ENCODE measurements at places on chromosomes 7 and 10.

GRCh38 chr7:39285256-39285655, 280.9 kb upstream of the YAE1 start:
- no peak for DNase-seq

GRCh38 chr10:18532881-18533535, 118.4 kb downstream of the NSUN6 start:
- DNase-seq: no peak

- DNase-seq: no peak
Observed at GRCh38 chr7:133293384-133294160, 40.7 kb downstream of the EXOC4 start.

- no peak for DNase-seq
Observed at GRCh38 chr10:76915316-76915715, 722.3 kb downstream of the KCNMA1 start.

GRCh38 chr7:78620920-78621319, 822.3 kb downstream of the PHTF2 start:
- no peak for DNase-seq

- DNase-seq: no peak
Observed at GRCh38 chr10:95445223-95445836, 115.8 kb downstream of the SORBS1 start.

- DNase-seq: no peak
Observed at GRCh38 chr10:76618171-76618570, 1019.4 kb downstream of the KCNMA1 start.

DNA sequence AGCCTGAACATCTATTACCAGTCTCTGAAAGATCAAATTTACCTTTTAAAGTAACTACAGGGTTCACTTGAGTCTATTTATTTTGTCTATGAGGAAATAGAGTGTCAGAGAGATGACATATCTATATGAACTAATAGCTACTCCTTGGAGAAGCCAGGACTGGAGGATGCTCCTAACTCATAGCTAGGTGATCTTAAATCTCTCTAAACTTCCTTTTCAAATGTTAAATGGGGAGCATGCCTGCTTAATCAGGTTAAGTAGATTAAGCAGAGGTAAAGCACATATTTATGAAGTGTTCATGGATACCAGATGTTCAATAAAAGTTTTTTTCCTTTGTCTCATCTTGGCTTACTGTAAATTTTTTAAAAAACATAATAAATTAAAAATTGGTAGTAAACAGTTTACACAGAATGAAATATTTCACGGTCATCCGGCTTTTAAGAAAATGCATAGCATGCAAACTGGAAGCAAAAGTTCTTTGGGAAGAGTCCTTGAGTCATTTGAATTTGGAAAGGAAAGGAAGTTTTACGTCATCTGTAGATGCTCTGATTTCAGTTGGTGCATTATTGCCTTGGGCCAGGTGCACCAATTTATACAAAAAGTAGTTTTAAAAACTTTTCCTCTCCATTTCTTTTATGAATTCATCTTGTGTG, 155.1 kb downstream of the BICC1 start:
- DNase-seq: no peak

GRCh38 chr10:5638494-5638893, 27.9 kb downstream of the ASB13 start:
- no peak for DNase-seq

DNA sequence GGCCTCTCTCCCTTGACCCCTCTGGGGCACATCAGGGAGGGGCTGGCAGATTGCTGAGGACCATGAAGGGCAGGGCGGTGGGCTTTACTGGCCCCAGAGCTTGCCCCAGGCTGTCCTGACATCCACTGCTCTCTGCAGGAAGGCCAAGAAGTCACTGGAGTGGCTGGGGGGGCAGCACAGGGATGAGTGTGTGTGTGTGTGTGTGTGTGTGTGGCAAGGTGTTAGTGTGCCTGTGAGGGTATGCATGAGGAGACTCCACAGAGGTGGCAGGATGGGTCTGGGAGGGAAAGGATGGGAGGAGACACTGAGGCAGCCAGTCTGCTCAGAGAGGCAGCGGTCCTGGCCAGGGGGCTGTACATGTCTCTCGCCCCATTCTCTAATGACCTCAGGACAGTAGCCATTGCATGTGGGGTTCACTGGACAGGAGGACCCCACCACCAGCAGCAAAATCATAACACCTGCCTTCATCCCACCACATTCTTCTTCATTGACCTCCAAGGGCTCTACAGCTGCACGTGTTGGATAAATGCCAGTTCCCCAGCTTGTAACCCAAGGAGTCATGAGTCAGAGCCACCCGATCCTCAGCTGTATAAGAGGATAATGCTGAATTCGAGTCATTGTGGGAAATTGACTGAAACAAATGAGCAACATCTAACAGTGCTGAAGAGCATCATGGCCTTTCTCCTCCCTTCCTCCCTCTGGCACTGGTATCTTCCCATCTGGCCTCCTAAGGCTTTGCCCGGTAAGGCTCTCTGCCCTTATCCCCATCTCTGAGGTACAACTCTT, 720.5 kb downstream of the GRID1 start:
- DNase-seq: no peak

DNA sequence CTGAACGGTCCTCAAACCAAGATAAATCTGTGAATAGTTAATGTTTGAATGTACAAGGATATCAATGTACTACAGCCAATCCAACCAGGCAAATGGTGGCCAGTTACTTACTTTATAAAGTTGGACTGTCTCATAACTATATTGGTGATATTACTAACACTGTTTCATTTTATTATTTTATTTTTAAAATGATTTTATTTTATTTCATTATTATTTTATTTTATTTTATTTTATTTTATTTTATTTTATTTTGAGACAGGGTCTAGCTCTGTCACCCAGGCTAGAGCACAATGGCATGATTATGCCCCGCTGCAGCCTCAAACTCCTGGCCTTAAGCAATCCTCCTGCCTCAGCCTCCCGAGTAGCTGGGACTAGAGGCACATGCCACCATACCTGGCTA, 6.8 kb downstream of the IL15RA start:
- no peak for DNase-seq

DNA sequence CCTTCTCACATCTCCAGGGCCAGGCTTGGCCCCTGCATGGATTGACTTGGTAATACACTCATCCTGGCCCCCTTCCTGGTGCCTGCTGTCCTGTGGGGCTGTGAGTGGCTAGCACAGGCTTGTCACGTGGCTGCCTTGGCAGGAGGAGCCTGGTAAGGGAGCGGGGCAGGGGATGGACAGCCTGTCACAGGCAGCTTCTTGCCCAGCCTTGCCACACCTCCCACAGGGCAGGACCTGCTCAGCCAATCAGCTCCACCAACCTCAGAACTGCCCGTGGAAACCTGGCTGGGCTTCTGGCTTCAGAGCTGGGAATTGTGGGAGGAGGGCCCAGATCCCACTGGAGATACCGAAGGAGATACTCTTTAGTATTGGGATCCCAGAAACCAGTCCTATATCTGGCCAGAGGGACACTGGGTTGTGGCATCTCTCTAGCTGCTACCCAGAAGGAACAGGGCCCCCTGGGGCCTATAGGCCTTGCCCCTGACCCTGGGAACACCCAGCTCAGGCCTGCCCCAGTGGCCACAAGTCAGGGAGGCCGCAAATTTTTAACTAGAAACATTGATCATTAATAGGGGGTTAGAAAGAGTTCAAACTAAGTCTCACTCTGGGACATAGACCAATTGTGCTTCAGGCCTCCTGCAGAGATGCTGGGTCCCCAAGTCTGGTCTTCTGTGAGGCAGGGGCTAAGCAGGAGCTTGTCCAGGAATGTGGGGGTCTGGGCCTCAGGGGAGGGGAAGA, at the start of gene HOGA1:
Gene HOGA1, plus strand, starts transcription at position 330 of the 738 bp plus-strand sequence. Its CDS starts 315 bp downstream, at position 645.
- DNase-seq: no peak

- no peak for DNase-seq
Observed at GRCh38 chr10:11297136-11297535, 279.5 kb downstream of the CELF2 start.

DNA sequence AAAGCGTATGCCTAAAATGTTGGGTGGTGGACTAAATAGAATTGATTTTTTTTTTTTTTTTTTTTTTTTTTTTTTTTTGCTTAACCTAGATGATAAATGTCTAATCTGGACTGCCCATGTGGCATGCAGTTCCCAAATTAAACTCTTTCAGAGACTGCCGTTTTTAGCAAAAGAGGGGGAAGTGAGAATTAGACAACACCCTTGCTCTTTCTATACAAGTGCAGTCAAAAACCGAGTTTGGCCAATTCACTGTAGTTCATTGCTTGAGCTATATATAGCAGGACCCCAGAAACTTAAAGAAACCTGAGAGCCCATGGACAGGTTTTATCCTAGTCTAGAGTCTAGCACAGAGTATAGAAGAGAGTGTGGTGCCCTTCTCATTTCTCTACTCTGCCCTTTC, 141.9 kb downstream of the GRM3 start:
- DNase-seq: no peak

GRCh38 chr10:110619514-110620397, 24.4 kb upstream of the RBM20 start:
- DNase-seq: no peak

DNA sequence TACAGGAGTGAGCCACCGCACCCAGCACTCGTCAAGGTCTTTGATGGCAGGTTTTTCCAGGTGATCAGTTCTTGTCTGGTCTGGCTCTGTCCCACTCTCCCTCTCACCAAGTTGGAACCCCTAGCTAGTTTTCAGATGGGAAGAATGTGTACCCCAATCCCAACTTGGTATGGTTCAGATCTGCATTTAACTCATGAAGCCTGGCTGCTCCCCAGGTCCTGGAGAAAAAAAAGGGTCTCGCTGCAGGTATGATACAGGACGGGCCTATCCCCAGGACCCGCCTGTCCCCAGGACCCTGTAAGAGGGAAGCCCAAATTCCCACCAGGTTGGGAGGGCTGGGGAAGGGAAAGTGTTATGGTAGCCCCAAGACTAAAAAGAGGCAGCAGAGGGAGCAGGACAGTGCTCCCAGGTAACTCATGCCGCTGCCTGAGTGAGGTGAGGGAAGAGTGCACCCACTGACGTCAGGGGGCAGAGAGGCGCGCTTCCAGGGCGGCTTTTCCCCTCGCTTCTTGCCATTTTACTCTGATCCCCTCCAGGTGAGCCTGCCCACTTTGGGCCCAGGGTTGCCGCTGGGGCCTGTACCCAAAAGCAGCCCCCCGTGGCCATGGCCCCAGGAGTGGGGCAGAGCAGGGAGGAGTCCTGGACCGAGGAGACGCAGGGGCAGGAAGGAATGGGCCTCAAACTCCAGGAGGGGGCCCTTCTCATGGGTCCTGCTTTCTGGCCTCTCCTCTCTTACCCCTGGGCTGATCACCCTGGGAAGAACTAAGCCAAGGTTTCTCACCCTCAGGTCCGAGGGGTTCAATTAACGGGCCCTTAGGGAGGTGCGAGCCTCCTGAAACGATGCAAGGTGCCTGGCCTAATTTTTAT, 36.4 kb upstream of the SRRM3 start:
- no peak for DNase-seq

DNA sequence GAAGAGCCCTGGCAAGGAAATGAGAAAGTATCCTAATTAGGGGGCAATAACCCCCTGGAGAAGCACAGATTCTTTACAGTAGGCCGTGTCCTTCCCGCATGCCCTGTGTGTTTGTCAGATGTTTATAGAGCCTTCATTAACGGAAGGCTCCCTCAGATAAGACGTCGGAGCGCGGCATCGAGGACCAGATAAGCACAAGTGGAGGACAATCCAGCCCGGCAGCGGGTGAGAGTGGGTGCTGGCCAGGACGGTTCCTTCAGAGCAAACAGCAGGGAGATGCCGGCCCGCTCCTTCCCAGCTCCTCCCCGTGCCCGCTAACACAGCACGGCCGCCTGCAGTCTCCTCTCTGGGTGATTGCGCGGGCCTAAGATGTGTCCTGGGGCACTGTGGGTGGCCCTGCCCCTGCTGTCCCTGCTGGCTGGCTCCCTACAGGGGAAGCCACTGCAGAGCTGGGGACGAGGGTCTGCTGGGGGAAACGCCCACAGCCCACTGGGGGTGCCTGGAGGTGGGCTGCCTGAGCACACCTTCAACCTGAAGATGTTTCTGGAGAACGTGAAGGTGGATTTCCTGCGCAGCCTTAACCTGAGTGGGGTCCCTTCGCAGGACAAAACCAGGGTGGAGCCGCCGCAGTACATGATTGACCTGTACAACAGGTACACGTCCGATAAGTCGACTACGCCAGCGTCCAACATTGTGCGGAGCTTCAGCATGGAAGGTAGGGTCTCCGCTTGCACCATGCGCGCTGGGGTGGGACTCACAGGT, at the start of gene GDF2:
Gene GDF2, plus strand, starts transcription at position 155 of the 762 bp plus-strand sequence. Its CDS starts 215 bp downstream, at position 370.
- no peak for DNase-seq

- DNase-seq: no peak
Observed at GRCh38 chr7:80642871-80643270, 4.4 kb downstream of the CD36 start.

DNA sequence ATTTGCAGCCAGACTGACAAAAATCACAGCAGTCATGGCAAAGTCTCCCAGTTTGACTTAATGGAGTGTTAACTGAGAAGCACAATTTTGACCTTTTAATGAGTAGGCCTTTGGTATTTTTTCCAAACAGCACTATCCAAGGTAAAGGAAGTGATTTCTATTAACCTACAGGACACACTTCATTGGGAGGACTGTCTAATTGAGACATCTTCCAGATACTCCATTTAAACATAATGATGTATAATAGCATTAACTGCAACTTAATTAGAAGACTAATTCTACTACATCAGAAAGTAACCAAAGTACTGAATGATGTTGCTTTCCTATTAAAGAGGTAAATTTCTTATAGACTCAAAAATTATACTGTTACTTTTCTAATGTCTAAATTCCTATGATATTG, 61.1 kb downstream of the TWIST1 start:
- no peak for DNase-seq

DNA sequence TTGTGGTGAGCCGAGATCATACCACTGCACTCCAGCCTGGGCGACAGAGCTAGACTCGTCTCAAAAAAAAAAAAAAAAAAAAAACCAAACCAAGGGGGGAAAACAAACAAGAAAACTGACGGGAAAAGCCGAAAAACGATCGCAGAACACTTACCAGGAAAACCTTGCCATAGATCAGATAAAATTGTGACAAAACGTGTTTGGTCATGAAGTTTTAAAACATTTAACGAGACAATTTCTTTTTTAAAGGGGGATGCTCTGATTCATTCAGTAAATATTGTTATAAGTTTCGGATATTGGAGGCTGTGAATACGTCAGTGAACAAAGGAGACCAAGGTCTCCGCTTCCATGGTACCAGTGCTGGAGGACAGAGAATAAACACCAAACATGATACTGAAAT, 77.3 kb downstream of the ARMC3 start:
- no peak for DNase-seq

GRCh38 chr10:48929413-48929990, 10.1 kb downstream of the LRRC18 start:
- no peak for DNase-seq

DNA sequence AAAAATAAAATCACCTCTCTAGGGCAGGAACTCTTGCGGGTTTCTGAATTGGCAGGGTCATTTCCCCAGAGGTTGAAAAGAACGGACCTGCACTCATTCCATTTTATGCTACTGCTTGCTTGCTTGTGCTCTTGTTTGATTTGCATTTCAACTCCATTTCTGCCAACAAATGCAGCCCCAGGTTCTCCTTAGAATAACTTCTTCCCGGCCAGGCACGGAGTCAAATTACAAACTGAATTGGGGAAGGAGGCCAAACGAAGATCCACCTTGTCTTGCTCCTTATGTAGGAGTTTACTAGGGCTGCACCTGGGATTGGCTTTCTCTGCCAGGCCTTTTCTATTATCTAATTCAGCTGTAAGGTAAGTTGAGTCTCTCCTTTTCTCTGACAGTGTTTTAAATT, 79.6 kb downstream of the HGF start:
- DNase-seq: no peak

Data from activated T-cell treated with anti-CD3 and anti-CD28 coated beads, Interleukin-2, amount 50 U/mL, for 72 hours (primary cell).